ENCODE measurements at places on chromosomes 2 and 18.

- no peak for DNase-seq
These were observed 9.5 kb upstream of the TEX261 start for GRCh38 chr2:71003966-71004755.

- no peak for DNase-seq
These were observed 342.9 kb downstream of the LRATD1 start for GRCh38 chr2:14975381-14975780.

DNA sequence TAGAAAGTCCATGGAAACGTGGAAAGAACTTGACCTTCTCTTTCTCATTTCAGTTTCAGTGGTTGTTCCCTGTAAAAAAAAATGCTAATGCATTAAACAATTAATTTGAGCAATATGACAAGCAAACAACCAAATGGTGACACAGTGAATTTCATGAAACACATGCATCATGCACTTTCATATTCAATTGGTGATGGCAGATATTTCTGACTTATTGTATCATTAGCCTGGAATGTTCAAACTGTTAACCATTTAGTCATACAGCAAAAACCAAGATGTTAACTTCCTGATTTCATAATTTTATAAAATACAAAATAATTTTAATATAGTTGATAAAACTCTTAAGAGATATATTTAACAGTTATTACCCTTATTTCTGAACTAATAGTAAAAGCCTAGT lies 85.5 kb downstream of the SCN1A start:
- DNase-seq: no peak

GRCh38 chr2:236499691-236500578 lies 69.7 kb upstream of the ACKR3 start:
- no peak for DNase-seq

- no peak for DNase-seq
These were observed 186.2 kb upstream of the GCFC2 start for GRCh38 chr2:75896779-75897366.

DNA sequence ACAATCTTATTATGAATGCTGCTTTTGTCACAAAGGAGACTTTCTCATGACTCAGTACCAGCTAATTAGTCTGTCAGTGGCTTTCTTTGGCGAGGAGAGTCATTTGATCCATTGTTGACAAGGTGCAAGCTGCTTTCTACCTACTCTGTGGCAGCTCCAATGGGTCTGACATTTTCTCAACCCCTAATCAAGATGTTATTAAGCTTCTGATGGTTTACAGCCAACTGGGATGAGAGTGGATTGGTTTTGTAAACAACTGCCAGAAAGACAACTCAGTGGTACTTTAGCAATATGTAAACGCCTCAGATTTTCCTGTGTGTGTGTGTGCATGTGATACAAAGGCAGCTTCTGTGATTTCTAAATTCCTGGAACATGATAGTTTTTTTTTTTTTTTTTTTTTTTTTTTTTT lies 8.2 kb upstream of the CLIP4 start:
- no peak for DNase-seq

- DNase-seq: no peak
These were observed 167.0 kb downstream of the PTH2R start for GRCh38 chr2:208573569-208573968.

DNA sequence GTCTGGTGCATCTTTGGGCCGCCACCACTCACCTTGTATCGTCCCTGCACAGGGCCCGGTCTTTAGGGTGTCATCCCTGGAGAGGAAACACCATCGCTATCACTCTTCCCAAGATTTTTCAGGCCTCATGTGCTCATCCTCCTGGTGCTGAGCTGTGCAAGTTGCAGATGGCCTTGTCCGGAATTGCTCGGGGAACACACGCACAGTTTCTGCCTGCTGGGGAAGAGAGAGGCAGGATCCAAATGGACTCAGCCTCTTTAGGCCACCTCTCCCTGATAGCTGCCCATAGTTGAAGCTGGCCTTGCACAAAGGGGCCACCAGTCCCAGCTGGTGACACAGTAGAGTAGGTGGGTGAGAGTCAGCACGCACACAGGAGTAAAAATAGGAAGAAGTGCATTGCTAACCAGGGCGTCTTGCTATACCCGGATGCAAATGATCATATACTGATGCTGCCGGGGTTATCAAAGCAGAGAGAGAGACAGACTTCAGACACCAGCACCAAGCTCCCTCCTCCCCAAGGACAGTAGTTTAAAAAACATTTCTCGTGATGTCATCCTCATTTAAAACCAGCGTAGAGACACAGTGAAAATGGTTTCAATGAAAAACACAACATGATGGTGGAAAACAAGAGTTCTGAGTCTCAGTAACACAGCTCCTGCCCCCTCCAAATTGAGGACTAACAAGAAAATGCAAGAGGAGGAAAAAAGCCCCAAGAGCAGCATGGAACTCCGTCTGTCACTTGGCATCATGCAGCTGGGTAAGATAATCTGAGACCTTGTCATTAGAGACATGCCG lies 147.5 kb upstream of the NCK2 start:
- DNase-seq: no peak

DNA sequence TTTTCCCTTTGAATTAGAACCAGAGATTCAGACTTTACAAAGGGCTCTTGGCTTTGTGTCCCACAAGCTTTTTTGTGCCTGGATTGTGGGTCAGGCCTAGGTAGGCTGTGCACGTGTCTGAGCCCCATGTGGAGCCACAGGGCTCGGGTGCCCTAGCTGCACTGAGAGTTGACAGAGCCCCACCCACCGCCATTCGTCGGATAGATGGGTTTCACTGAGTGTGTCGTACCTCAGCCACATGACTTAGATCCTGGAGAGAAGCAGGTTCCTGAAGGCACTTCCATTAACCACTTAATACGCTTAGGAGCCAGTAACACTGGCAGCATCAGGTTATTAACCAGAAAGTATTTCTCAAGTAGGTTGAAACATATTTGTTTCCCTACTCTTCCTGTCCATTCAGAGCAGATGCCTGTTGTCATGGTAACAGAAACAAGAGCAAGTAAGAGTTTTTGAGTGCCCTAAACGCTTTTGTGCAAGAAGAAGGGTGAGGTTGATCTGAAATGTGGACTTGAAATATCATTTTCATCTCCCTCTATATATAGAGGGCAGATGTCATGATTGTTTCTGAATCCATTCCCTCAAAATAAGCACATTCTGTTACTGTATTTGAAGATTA lies 30.0 kb downstream of the ADCYAP1 start:
- no peak for DNase-seq

DNA sequence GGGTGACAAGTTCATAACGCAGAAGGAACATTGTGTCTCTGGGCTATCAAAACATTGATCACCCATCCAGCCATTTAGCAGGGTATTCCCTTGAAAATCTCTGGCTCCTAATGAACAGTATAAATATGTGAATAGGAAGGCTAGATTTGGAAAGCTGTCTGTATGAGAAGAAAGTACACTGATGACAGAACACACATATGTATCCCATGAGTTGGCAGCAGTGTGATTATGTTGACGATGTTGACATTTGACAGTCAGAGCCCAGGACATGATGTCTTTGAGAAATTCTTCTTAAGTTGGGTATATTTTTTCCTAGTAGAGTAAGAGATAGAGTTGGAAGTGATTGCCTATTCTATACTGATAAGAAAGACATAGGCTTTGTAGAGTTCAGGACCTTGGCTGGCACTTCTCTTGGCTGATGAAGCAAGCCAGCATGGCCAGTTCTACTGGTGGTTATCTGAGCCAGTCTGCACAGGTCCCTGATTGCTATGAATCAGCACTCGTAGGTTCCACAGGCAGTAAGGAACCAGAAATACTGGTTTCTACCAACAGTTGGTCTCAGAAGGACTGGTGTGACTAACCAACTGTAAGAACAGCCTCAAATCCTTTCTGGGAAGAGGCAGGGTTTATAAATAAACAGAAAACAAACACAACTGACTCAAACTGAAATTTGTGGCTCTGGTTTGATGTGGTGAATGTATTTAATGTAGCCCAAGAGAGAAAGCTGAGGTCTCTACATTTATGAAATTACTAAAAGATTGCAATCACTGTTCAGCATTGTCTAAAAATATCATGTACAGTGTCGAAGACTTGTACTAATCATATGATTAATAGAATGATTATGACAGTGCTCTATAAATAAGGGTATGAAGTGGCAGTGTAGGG lies 43.9 kb upstream of the RAPH1 start:
- peak; percentile 2 for DNase-seq

DNA sequence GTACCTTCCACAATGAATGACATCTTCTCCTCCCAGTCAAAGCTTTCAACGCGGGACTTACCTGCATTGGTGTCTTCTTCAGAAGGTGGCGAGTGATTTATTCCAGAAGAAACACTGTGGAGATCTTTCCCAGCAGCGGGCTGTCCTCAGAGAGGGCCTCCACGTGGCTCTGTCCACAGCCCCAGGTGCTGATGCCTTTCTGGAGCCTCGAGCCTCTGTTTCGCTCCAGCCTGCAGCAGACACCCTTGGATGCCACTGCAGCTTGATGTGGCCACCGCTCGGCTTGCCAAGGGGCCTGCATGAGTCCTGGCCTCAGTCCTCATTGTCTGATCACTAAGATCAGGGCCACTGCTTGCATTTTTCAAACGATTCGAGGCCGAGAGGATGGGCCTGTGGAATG lies 46.6 kb upstream of the GALR1 start:
- DNase-seq: no peak

DNA sequence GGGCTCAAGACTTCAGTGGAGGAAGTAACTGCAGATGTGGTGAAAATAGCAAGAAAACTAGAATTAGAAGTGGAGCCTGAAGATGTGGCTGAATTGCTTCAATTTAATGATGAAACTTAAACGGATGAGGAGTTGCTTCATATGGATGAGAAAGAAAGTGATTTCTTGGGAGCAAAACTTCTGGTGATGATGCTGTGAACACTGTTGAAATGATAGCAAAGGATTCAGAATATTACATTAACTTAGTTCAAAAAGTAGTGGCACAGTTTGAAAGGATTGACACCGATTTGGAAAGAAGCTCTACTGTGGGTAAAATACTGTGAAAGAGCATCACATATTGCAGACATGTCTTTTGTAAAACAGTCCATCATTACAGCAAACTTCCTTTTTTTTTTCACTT lies 638.0 kb downstream of the NYAP2 start:
- no peak for DNase-seq

DNA sequence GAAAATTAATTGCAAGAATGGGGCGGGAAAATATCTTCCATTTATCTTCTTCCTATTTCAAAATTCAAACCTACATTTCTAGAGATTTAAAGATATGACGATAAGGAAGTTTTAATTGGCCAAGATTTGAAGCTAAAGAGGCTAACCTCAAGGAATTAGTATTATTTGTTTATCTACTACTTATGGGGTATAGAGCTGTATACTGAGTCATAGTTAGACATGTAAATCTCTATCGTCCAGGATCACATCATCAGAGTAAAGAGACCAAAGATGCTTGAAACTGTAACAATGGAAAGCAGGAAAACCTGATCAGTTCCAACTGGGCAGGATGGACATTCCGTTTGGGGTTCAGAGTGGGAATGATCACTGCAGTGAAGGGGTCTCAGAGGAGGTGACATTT lies 95.2 kb upstream of the KLF7 start:
- no peak for DNase-seq

- DNase-seq: no peak
These were observed 12.8 kb upstream of the PLA2R1 start for GRCh38 chr2:160075171-160075570.

- DNase-seq: no peak
These were observed 548.2 kb upstream of the LRRTM1 start for GRCh38 chr2:80852808-80853139.

- DNase-seq: no peak
These were observed 98.3 kb upstream of the OTOS start for GRCh38 chr2:240238786-240239185.

DNA sequence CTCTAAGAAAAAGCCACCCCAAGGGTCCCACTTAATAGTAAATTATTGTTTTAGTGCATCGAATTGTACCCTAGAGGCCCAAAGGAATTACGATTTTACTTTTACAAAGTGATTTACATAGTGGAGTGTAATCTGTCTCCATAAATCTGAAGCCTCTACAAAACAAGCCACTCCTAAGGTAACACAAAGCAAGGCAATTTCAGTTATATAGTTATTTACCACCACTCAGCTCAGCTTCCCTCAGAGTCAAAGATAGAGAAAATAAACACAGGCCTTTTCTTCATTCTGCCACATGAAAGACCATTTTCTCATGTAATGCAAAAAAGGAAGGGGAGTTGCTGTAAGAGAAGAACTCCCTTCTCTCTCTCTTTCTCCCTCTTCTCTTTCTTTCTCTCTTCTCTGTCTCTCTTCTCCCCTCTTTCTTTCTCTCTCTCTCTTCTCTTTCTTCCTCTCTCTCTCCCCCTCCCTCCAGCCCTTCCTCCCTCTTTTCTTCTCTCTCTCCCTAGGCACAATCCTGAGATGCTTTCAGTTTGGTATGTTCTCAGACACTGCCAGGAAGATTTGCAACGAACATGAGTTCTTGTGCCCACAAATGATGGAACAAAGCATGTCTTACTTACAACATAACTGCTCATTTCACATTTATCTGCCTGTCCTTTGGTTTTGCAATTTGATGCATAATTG lies 264.5 kb downstream of the BCL2 start:
- DNase-seq: no peak

- DNase-seq: no peak
These were observed 106.5 kb downstream of the SMC6 start for GRCh38 chr2:17646838-17647701.

DNA sequence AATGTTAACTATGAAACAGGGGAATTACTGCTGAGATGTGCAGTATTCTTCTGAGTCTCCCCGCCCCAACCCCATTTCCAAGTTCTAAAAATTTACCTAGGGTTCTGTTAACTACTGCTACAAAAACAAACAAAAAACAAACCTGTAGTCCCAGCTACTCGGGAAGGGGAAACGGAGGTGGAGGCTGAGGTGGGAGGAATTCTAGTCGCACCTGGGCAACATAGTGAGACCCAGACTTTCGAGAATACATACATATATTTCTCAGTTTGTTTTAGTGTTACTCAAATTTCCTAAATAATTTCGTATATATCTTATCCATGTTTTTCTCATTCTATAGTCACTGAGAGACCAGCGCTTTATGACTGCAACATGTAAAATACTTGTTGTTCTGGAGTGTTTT lies 989 bp downstream of the STAM2 start:
- no peak for DNase-seq

All from CD4-positive, alpha-beta T cell treated with Interleukin-4 for 4 hours (primary cell).